ENCODE measurements at places on chromosomes 7 and 10.

- DNase-seq: no peak
These were observed 98.1 kb downstream of the PARD3 start for GRCh38 chr10:34716958-34717357.

DNA sequence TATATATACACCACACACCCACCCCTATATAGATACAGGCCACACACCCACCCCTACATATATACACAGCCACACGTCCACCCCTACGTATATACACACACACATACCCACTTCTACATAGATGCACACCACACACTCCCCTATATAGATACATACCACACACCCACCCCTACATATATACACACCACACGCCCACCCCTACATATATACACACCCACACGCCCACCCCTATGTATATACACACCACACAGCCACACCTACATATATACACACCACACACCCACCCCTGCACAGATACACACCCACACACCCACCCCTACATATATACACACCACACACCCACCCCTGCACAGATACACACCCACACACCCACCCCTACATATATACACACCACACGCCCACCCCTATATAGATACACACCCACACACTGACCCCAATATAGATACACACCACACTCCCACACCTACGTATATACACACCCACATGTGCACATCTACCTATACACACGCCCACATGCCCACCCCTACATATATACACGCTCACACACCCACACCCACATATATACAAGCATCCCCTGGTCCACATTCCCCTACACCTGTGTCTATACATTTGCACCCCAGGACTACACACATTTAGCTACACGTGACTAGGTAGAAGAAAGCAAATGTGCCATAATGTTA, 52.1 kb upstream of the UBE3C start:
- no peak for DNase-seq

DNA sequence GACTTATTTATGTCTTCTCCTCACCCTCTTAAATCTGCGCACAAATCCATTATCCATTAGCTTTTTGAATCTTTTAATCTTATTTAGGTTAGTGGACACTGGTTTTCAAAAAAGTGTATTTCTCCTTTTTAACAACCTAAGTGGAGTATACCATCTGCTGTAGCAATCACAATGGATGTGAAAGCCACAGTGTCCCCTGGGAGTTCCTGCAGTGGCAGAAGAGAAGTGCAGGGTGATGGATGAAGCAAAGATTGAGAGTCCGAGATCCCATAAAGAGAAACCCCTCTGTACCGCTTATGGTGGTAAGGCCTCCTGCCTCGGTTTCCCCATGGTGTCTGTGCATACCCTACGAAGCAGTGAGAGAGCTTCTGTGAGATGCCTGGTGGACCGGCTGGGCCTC, 236.4 kb downstream of the COBL start:
- DNase-seq: no peak

DNA sequence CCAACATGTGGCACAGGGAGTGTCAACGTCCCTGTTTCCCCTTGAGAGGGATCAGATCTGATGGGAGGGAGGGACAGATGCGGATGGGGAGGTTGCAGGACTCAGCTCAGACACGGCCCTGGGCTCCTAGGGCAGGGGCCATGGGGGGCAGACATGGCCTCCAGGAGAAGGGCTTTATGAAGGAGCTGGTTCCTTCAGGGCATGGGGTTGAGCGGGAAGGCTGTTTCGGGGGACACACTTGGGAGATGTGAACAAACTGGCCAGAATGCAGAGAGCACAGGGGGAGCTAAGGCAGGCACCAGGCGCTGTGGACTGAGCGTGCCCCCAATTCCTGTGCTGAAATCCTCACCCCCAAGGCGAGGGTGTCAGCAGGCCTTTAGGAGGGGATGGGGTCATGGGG, 581.9 kb upstream of the FOXK1 start:
- DNase-seq: no peak

DNA sequence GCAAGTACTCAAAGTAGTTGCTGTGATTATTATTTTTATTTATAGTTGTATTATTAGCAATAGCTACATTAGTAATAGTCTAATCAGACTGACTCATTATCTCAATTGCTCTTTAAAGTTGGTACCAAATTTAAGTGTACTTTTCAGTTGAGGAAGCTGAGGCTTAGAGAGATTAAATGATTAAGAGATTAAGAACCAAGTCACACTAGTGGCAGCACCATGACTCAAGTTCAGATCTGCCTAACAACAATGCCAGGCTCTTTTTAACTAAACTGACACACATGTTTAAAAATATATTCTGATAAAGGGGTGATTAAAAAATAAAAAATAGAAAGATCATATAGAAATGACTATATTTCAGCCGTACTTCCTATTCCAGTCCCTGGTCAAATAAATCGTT, 42.0 kb downstream of the FZD1 start:
- DNase-seq: no peak

DNA sequence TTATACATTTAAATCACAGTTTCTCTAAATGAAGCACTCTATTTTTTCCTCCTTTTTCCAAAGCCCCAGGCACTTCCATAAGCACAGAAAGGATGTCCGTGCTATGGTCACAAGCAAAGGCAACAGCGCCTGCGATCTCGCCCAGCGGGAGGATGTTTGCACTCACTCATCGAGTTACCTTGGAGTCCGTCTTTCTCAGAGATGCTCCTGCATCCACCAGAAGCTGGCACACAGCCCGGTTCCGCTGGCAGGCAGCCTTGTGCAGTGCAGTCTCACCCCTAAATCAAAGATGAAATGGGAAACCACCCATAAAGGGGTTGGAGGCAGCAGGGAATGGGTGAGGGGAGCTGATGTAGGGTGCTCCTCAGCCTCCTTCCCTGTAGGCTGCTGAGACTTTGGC, 51.9 kb upstream of the PTN start:
- no peak for DNase-seq

GRCh38 chr7:88233828-88234227, 14.0 kb upstream of the SRI start:
- DNase-seq: no peak

All from effector CD4-positive, alpha-beta T cell (primary cell).